Natural killer cell (primary cell): ENCODE measurements at places on chromosomes 1 and 21. TPM values are rescaled to one million over a fixed set of nuclear protein-coding genes. Genes with fewer than 3 reads are reported as not detected.

- no peaks in the 10 kb centered on the region for H3K27me3 ChIP-seq
- H3K4me1 ChIP-seq, result no peaks in the 10 kb centered on the region
- no peak for DNase-seq
- H3K27ac ChIP-seq, result no peak overlapping the region
- H3K4me3 ChIP-seq, result no peak overlapping the region
Measured at GRCh38 chr1:15799928-15800835, 7.3 kb downstream of the UQCRHL start.

GRCh38 chr1:239806897-239807296, 284.8 kb upstream of the FMN2 start:
- H3K4me1 ChIP-seq, result no peaks in the 10 kb centered on the region
- H3K27me3 ChIP-seq, result no peaks in the 10 kb centered on the region
- H3K4me3 ChIP-seq, result no peak overlapping the region
- no peak for DNase-seq
- no peaks in the 10 kb centered on the region for H3K36me3 ChIP-seq
- no peak overlapping the region for H3K27ac ChIP-seq

DNA sequence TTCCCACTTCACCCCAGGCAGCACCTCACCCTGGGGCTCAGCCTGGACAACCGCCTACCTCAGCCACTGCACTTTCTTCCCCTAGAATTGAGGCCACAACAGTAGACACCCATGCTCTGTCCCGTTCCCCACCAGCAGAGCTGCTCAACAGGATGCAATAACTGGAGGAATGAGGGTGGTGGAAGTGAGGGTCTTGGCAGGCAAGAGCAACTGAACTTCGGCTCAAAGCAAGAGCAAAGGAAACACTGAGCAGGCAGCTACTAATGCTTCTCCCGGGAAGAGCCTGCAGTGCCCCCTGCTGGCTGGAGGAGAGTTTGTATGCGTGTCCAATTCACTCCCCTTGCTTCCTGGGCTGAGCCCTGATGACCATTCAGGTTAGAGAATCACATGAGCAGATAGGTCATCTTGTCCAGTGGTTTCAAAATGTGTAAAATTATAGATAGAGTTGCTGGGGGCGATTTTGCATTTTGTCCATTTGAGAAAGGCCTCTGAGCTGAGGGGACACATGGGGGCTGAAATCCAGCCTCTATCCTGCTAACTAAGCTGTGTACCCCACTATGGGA, 13.9 kb downstream of the NT5C1A start:
- no peak overlapping the region for H3K4me3 ChIP-seq
- peaks cover 7% of the 10 kb centered on the region for H3K4me1 ChIP-seq
- no peak overlapping the region for H3K27ac ChIP-seq

DNA sequence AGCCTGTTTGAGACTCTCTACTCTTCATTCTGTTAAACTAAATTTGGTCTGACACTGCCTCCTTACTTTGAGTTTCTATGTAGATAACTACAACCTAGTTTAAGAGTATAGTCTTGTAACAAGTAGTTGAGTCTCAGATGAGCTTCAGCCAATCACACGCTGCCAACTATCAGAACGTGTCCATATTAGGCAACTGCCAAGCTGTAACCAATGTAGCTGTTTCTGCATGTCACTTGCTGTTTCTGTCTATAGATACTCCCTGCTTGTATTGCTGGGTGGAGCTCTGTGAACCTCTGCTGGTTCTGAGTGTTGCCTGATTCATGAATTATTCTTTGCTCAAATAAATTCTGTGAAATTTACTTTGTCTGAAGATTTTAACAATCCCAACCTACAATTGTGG, 452.6 kb upstream of the NR5A2 start:
- no peak for DNase-seq
- no peaks in the 10 kb centered on the region for H3K27me3 ChIP-seq
- H3K4me3 ChIP-seq, result no peak overlapping the region
- H3K4me1 ChIP-seq, result no peaks in the 10 kb centered on the region
- no peak overlapping the region for H3K27ac ChIP-seq

GRCh38 chr1:7453038-7453437, 318.1 kb upstream of the VAMP3 start:
- no peak overlapping the region for H3K27ac ChIP-seq
- no peaks in the 10 kb centered on the region for H3K36me3 ChIP-seq
- DNase-seq, result no peak
- no peak overlapping the region for H3K4me3 ChIP-seq
- H3K27me3 ChIP-seq, result no peaks in the 10 kb centered on the region

DNA sequence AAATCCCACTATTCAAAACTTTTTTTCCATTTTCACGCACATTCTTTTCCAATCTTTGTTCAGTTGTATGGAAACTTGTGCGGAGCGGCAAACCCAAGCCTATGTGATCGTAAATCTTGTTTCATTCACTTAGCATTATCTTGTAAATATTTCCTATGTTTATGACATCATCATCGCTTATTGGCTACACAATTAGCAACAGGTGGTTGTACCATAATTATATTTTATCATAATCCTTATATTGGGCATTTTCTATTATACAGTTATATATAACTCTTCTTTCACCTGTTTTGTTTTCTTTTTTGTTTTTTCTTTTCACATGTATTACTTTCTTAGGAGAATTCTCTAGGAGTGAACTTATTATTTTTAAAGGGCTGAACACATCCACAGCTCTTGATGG, 65.4 kb downstream of the ZSCAN20 start:
- H3K27ac ChIP-seq, result no peak overlapping the region
- H3K27me3 ChIP-seq, result no peaks in the 10 kb centered on the region
- H3K4me3 ChIP-seq, result no peak overlapping the region
- H3K4me1 ChIP-seq, result no peaks in the 10 kb centered on the region

GRCh38 chr1:221708076-221708571, 33.8 kb downstream of the DUSP10 start:
- peaks cover 23% of the 10 kb centered on the region for H3K36me3 ChIP-seq
- H3K27ac ChIP-seq, result peak overlapping the region; percentile 83
- H3K4me1 ChIP-seq, result peaks cover 56% of the 10 kb centered on the region
- peak; percentile 85 for DNase-seq
- no peaks in the 10 kb centered on the region for H3K27me3 ChIP-seq

DNA sequence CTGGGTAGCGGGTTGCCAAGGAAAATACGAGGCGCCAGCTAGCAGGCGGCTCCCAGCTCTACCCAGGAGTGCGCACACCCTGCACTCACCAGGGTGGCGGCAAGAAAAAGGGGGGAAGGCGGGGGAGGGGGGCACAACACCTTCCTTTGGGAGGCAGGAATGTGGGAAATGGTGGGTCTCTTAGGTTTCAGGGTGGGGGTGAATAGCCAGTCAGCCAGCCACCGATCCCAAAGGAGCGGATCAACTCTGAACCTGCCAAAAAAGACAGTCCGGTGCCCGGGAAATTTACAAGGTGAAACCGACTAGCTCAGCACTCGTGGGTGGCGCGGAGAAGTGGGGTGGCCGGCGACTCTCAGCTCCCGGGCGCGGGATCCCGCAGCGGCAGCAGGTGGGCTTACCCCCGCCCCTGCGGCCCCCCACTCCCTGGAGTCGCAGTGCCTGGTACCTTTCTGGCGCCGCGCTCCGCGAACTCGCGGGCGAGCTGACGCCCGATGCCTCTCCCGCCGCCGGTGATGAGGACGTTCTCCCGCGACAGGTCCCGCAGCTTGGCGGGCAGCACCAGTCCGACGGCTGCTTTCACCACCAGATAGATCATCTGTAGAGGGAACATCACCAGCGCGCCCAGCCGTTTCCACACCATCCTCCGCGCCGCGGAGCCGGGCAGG, 1.2 kb downstream of the DHRS3 start:
- peaks cover 6% of the 10 kb centered on the region for H3K36me3 ChIP-seq
- DNase-seq, result no peak
- H3K27me3 ChIP-seq, result no peaks in the 10 kb centered on the region
- H3K27ac ChIP-seq, result peak overlapping the region; percentile 66

DNA sequence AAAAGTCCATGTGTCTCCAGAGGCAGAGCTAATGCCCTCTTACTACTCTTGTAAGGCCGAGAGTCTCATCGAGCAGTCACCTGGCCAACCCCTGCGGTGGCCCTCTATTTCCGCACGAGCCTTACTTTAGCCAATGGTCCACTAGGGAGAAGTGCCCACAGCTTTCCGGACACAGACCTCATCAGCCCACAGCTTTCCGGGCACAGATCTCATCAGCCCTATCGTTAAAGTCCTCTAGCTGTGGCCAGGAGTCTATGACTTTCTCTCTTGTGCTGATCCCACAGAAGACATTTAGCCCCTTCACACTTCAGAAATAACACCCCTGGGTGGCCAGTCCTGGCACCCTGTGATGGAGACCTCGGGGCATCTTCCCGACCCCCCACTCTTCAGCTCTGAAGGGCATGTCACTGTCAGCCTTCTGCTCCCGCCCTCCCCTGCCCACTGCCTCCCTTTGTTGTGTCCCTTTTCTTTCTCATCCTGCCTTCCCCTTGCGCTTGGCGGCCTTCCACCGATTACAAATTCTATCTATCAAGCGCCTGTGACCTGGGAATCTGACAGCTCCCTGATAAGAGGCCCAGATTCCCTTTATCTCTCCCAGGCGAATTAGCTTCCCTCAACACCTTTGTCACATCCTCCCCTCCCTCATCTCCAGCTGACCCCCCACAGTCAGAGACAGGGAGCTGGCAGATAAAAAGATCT, 161.0 kb downstream of the PLXNA2 start:
- H3K36me3 ChIP-seq, result no peaks in the 10 kb centered on the region
- no peak overlapping the region for H3K27ac ChIP-seq
- H3K4me1 ChIP-seq, result peaks cover 3% of the 10 kb centered on the region
- no peak for DNase-seq

- peak within 1 kb of the TSS; percentile 78 for H3K27ac ChIP-seq
- H3K36me3 ChIP-seq, result no peaks in the 10 kb centered on the region
- peak within 1 kb of the TSS; percentile 63 for H3K4me3 ChIP-seq
- H3K4me1 ChIP-seq, result peaks cover 15% of the 10 kb centered on the region
Measured at GRCh38 chr21:14545906-14546480, at the start of gene SAMSN1. Gene SAMSN1 (minus strand): TSS chr21:14546315. CDS start chr21:14546261, 54 bp downstream.

ARHGEF16 gene
- not detected for total RNA-seq

MCOLN3 gene
- not detected for total RNA-seq

CFAP126 gene
- not detected for total RNA-seq

CYP4A11 gene
- total RNA-seq, result not detected

PLA2G2E gene
- total RNA-seq, result not detected

PROK1 gene
- not detected for total RNA-seq

SPATA1 gene
- 2.1 TPM for total RNA-seq

SPRR2B gene
- not detected for total RNA-seq

HCRTR1 gene
- not detected for total RNA-seq

COL16A1 gene
- total RNA-seq, result 0.14 TPM
